ENCODE measurements at places on chromosomes 11 and 22.

DNA sequence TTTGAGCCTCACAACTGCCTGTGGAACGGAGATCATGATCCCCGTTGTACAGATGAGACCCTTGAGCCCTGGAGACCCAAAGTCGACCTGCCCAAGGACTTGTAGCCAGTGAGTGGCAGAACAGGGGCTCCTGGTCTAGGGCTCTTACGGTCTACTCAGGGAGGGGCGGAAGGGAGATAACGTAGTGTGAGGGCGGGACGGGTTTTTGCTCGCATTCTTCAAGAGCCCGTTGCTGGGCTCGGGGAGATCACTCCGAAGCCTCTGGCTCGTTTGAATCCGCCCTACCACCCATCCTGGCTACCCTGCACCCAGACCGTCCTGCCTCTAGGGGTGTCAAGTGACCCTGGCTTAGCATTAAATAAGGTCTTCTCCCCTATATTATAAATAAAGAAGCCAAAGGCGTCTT, 639 bp downstream of the CRY2 start:
- peak; percentile 25 for DNase-seq

DNA sequence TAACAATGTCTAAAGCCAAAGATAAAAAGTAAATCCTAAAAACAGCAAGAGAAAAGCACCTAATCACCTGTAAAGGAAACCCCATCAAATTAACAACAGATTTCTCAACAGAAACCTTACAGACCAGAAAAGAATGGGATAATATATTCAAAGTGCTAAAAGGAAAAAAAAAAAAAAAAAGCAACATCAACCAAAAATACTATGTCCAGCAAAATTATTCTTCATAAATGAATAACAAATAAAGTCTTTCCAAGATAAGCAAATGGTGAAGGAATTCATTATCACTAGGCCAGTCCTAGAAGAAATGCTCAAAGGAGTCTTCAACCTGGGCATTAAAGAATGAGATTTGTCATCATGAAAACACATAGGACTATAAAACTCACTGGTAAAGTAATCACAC, 192.0 kb upstream of the UBASH3B start:
- DNase-seq = no peak

GRCh38 chr11:109911488-109911887, 181.7 kb upstream of the ZC3H12C start:
- no peak for DNase-seq

DNA sequence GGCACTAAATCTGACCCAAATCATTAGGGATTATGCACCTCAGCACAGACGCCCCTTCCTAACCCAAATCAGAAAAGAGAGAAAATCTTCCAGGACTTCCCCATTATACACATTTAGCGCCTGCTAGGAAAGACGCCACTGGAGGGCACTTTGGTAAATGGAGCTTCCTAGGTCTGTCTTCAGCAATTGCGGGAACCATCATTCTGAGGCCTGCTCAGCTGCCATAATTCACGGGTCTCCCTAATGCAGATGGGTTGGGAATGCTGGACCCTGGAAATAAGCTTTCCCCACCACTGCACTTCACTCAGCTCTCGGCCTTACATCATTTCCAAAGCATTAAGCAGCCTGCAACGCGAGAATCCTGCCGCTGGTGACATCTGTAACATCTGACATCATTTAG, 86.2 kb upstream of the OPCML start:
- no peak for DNase-seq

- DNase-seq = no peak
These were observed 9.9 kb downstream of the P2RY6 start for GRCh38 chr11:73281796-73282660.

DNA sequence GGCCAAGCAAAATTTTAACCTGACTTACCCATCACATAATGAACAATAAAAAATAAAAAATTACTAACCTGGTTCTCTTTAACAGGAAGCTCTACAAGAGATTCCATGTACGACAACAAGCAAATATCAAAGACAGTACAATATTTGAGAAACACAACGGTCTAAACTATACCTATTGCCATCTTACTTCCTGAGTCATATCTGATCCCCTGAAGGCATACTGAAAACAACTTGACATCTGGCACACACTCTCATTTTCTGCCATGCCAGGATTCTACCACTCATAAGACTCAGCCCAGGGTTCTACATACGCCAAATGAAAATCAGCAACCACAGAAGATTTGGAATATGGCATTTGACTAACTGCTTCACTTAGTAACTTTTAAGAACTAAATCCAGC, 13.8 kb downstream of the DENND5A start:
- peak; percentile 61 for DNase-seq

DNA sequence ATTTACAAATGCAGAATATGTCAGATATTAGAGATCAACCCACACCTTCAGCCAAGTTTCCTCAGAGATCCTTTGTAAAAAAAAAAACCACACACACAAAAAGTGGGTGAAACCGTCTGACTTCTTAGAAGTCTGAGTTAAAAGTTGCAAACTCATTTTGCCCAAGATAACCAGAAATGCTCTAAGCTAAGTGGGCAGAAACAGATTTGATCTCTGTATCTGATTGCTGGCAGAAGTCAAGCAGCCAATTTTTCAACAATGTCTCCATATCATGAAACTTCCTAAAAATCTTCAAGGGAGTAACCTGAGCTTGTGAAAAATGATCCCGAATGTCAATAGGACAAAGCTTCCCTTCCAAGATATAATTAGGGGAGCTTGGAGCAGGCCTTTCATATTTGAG, 28.6 kb upstream of the ATXN10 start:
- DNase-seq = no peak

GRCh38 chr11:69515271-69516245, 34.1 kb downstream of the LINC01488 start:
- DNase-seq = no peak

GRCh38 chr22:50529897-50530579, at the start of gene TYMP:
TSS of gene TYMP (minus strand) at chr22:50530012. CDS start at chr22:50529709, 303 bp downstream.
- peak; percentile 90 for DNase-seq

- DNase-seq = peak; percentile 95
These were observed 39.1 kb upstream of the SHISAL1 start for GRCh38 chr22:44351685-44352377.

- no peak for DNase-seq
These were observed 114.1 kb upstream of the CLPB start for GRCh38 chr11:72548463-72548862.

- no peak for DNase-seq
These were observed 34.7 kb upstream of the FCHSD2 start for GRCh38 chr11:73176874-73177155.

DNA sequence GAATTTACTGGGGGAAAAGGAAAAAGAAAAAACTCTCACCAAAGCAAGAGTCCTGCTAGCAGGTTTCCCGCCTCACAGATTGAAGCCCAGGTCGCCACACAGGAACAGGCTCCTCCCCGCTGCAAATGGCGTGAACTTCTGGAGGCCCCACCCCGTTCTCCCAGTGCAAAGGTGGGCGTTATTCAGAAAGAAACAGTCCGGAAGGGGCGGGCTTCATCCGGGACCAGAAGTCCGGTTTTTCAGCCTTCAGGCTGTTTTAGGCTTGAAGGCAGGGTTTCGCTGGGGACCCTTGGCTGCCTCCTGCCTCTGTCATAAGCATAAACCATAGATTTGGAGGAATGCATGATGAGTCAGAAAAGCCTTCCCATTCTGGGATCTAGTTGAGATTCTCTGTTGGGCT, 148.3 kb upstream of the POU2AF2 start:
- peak; percentile 33 for DNase-seq

DNA sequence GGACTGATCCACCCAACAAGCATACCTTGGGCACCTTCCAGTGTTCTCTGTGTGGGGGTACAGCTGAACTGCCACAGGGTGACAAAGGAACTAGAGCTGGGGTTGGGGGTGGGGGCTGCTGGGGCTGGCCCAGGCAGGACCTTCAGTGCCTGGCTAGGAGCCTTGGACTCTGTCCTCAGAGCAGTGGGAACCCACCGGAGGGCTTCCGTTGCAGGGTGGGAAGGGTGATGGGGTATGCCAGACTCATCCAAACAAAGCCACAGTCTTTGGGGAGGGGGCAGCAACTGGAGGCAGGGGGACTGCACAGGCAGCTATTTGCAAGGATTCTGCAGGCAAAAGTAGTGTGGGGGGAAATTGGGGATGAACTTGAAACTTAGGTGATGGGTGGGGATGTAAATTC, 35.7 kb upstream of the CLDN5 start:
- no peak for DNase-seq

GRCh38 chr11:120126620-120127019, 11.3 kb downstream of the TRIM29 start:
- DNase-seq = no peak

DNA sequence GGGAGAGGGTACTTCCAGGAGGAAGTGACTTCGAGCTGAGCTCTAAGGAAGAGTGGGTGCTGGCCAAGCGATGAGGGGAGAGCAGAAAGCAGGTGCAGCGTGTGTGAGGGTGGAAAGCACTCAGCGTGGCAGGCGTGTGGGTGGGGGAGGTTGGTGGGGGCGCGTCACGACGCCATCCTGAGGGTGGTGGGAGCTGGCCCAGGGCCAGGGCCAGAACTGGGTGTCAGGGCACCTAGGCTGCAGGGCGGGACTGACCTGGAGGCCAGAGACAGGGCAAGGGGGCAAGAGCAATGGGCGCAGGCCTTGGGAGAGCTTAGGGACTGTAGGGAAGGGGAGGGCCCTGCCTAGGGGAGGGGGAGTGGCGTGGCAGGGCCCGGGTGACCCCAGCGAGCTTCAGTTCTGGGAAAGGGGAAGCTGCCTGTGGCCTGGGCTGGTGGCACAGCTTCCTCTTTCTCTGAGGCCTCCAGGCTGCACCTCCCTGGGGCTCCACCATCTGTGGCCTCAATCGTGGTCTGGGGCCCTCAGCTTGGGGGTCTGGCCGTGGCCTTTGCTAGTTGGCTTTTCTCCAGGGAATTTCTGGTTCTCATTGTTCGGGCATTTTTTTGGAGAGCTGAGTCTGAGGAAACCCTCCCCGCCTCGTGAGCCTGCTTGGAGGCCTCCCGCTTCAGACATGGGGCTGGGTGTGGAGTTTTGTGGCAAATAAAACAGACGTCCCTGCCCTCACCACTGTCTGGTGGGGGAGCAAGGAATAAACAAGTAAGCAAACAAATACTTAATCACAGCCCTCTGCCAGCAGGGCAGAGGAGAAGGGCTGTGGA, 8.9 kb downstream of the RELT start:
- DNase-seq = no peak

- no peak for DNase-seq
These were observed 37.6 kb upstream of the SYT13 start for GRCh38 chr11:45323601-45324249.

GRCh38 chr22:36818010-36818642, 1.3 kb upstream of the PVALB start:
- DNase-seq = peak; percentile 31

DNA sequence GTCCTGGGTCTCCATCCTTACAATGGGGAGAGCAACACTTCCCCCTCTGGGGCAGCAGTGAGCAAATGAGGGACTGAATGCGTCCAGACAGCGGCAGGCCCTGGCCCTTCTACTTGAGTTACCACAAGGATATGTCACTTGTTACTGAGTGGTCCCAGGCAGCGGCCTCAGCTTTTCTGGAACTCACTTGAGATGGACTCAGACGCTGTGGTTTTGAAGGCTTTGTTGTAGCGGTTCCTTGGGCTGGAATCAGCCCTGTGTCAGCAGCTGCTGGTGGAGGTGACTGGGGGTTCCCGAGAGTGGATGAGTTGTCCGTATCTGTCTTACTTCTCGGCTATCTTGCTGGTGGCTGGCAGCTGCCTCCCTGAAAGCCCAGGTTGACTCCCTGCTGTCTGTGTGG, 77.0 kb downstream of the MICAL2 start:
- DNase-seq = no peak

DNA sequence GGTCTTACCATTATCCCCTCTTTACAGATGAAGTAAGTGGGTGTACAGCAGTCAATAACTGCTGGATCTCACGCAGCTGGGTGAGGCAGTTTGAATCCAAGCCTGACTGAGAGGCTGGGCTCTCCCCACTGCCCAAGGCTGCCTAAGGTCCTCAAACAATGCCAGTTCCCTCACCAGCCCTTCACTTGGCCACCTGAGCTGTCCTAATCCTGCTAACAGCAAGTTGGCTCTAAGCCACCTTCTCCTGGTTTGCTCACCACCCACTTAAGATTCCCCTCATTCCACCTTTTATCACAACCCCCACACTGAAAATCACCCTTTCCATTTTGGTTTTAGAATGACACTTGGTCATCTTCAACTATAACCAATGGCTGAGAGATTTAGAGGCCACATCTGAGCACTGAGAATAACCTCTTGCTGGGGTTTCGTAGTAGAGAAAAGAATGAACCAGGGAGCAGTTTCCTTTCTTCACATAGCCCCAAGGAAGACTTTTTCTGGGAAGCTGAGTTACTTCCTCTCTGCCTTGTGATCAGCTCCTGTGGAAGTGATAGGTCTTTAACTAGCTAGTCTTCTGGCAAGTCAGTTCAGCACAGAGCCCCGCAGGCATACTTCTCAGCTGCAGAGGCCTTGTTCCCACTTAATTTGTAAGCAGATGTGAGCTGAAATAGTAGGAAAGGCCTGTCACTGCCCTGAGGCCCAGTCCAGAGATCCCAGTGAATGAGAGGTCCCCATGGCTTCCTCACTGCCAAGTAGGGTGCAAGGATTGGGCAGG, 57.8 kb upstream of the TTC12 start:
- no peak for DNase-seq

DNA sequence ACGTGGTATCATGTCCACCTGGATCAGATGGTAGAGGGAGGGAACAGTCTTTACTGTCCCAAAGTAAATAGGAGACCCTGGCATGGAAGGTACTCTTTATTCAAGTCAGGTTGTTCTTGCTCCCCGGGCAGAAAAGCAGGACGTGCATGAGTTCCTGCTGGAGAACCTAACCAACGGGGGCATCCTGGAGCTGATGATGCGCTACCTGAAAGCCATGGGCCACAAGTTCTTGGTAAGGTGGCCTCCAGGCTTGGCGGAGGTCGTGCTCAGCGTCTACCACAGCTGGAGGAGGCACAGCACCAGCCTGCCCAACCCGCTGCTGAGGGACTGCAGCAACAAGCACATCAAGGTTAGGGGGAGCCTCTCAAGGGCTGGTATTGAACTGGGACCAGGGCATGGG, 48.7 kb downstream of the CABIN1 start:
- no peak for DNase-seq

- DNase-seq = no peak
These were observed 377.4 kb downstream of the DYNC2H1 start for GRCh38 chr11:103486604-103487003.

DNA sequence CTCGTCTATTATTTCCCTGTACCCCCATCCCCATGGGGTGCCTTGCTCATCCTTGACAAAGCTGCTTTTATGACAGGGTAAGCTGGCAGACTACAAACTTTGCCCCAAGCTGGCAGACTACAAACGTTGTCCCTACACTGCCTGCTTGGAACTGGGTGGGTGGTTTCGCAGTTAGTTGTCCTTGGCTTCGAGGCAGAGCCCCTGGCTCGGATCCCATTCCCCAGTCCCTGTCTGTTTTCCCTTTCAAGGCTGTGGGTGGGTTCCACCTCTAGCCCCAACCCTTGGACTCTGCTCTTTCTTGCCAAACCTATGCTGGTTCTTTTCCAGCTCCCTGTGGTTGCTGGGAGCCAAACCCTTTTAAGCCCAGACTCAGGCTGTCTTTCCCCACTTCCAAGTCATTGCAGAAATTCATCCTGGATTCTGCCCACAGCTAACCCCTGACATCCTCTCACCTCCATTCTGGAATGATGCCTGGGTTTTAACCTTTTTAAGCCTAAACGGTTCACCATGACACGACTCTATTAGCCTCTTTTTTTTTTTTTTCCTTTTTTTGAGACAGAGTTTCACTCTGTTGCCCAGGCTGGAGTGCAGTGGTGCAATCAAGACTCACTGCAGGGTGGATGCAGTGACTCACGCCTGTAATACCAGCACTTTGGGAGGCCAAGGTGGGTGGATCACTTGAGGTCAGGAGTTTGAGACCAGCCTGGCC, 9.2 kb upstream of the RBM14 start:
- peak; percentile 97 for DNase-seq

- no peak for DNase-seq
These were observed 74.3 kb upstream of the ARHGAP42 start for GRCh38 chr11:100612766-100613165.
